ENCODE measurements at places on chromosomes 4 and X. TPM values are rescaled to one million over a fixed set of nuclear protein-coding genes. Genes with fewer than 3 reads are reported as not detected.

DNA sequence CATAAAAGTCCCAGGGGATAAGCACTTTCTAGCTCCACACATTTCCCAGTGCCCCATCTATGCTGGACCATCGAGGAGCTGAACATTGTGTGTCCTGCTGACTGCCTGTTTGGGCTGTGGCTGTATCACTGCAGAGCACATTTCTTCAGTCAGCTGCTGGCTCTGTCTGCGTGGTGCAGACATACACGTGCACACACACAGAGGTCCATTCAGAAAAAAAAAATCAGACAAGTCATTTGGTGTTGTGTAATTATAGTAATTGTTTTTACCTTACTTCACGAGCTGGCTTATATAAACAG lies 1.1 kb upstream of the PDLIM3 start:
- no peak for DNase-seq

- DNase-seq: no peak
Observed at GRCh38 chr4:109174224-109174953, 128.1 kb downstream of the COL25A1 start.

DNA sequence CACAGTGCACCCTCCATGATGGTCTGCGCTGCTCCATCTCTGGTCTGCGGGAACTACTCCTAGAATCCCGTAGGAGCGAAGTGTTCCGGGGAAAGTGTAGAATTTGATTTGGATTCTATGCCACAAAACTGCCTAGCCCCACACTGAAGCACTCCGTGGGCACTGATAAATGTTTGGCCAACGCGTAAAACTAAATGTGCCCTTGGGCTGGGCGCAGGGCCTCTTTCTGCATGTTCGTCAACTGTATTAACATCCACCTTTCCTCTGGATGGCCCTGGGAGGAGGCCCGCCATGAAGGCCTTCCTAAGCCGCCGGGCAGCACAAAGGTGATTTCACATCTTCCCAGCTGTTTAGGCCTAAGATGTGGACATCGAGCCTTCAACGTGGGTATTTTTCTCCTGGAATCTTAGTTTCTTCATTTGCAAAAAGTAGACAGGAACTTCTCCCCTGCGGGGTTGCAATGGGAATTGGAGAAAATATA lies 2.6 kb downstream of the MSX1 start:
- no peak for DNase-seq

- no peak for DNase-seq
Observed at GRCh38 chr4:53748328-53748772, 157.1 kb upstream of the LNX1 start.

DNA sequence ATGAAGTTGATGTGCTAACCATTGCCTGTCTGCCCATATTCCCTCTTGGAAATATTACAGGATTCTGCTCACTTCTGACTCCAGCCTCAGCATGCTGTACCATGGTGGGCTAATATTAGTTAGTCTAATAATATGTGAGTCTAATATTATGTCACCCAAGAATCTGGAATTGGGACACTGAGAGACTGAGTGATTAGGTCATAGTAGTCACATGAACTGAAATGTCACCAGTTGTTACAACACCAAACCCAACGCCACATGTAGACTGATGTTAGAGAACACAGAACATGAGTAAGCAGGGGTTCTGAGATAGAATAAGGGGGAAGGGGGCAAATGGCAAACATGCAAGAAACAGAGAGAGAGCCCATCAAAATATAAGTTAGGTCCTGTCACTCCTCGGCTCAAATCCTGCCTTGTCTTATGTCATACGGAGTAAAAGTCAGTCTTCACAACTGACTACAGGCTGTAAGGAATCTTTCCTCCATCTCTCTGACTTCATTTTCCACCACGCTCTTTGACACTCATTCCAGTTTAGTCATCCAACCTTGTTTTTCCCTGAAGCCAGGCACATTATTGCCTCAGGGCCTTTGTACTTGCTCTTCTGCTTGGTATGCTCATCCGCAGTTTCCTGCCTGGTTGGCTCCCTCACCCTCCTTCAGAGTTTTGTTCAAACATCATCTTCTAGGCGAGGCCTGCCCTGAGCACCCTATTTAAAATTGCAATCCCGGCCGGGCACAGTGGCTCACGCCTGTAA lies 9.6 kb upstream of the SLAIN2 start:
- DNase-seq: no peak

The NIPAL1 gene
- 3.3 TPM for total RNA-seq

DNA sequence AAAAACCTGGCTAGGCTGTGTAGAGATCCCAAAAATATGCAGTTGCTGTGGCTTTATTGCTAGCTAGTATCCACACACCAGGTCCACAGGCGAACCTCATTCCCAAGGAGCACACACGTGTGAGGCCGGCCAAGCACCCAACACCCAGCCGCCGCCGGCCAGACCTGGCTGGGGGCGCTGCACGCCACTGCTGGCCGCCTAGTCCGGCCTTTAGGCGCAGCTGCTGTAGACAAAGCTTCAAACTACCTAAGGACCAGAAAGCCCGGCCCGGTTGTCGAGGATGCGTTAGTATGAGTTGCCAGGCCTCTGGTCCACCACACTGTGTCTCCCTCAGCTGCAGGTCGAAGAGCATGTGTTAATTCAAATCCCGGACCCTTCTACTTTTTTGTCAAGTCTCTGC lies 3.1 kb downstream of the POU3F4 start:
- no peak for DNase-seq

DNA sequence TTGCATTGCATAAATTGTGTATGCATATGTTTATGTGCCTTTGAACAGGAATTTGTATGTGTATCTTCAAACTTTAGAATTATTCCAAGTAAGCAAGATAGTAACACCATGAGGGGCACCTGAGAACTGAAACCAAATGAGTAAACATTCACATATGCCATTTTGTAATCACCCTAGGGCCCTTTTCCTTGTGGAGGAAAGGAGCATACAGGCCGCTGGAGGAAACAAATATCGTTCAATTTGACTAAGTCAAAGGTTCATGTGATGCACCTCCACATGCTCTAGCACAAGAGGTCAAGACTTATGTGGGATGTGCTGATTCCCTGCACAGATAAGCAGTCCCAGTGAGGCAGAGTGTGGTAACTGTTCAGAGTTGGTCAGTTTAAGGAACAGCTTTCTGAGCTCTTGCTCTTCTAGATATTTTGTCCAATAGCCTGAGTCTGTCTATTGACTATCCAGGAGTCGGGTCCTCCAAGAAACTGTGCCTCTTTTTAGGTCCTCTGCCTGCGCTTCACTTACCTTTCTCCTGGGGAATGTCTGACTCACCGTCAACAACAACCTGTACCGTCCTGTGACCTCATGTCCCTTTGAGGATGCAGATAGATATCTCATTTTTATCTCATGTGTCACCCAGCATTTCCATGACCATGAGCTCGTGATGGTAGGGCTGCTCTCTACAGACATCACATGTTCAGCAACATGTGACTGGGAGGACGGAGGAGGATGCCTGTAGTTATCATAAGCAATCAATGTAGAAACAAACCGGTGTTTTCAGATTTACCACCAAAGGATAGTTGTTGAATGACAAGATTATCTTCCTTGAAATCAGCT lies 196.9 kb downstream of the NWD2 start:
- no peak for DNase-seq

GRCh38 chr4:57044996-57045395 lies 65.2 kb downstream of the IGFBP7 start:
- no peak for DNase-seq

The DYNLT3 gene
- total RNA-seq: 41.5 TPM

- no peak for DNase-seq
Observed at GRCh38 chrX:108447303-108447702, 7.7 kb downstream of the COL4A5 start.

Measured in CD4-positive, alpha-beta memory T cell (primary cell).